Mesothelial cell of epicardium (in vitro differentiated cells): ENCODE measurements at places on chromosomes 2 and 18.

- no peaks in the 10 kb centered on the region for H3K27me3 ChIP-seq
- no peak overlapping the region for H3K4me3 ChIP-seq
- H3K4me1 ChIP-seq: peaks cover 17% of the 10 kb centered on the region
- H3K36me3 ChIP-seq: no peaks in the 10 kb centered on the region
Observed at GRCh38 chr2:106288873-106289272, 94.8 kb upstream of the UXS1 start.

DNA sequence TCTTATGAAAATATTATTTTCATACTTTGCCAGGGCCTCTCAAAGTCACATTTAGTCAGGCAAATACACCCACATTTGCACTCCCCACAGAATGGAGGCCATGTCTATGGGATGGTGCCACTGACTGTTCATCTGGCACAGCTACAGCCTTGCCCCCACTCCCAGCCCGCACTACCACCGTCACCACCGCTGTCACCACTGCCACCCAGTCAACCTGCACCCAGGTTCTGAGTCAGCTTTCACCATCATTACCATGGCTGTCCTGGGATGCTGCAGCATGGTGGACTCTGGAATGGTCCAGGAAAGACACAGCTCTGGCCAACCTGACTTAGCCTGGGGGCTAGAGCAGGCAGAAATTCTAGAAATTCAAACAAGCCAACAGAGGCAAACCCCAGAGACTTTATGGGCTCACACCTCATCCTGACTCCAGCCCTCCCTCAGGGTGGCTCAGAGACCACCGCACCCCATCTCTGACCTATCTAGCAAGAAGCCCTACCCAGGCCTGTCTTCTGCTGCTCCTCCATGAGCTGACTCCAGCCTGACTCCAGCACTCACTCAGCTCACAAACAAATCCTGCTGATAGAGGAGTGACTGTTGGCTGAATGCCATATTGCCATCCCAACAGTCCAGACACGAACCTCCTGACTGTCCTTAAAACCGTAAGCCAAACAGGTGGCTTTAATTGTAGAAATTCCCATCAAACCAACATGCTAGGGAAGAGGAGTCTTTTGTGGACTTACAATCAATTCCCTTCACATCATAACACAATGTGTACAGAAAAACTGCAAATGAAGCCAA, 28.0 kb downstream of the DNER start:
- H3K36me3 ChIP-seq: no peaks in the 10 kb centered on the region
- DNase-seq: no peak
- peaks cover 13% of the 10 kb centered on the region for H3K27me3 ChIP-seq
- peaks cover 3% of the 10 kb centered on the region for H3K4me1 ChIP-seq
- H3K27ac ChIP-seq: no peak overlapping the region

- no peaks in the 10 kb centered on the region for H3K36me3 ChIP-seq
- no peak for DNase-seq
- peaks cover 48% of the 10 kb centered on the region for H3K4me1 ChIP-seq
Observed at GRCh38 chr2:128496700-128497099, 178.0 kb upstream of the HS6ST1 start.

DNA sequence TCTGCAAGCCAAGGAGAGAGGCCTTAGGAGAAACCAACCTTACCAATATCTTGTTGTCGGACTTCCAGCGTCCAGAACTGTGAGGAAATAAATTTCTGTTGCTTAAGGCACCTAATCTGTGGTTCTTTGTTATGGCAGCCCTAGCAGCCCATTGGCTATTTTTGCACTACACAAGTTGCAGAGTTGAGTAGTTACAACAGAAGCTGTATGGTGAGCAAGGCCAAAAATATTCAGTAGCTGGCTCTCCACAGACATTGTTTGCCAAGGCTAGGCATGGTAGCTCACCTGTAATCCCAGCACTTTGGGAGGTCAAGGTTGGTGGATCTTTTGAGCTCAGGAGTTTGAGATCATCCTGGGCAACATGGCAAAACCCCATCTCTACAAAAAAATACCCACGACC, 27.1 kb upstream of the SCYGR1 start:
- no peaks in the 10 kb centered on the region for H3K36me3 ChIP-seq
- H3K27ac ChIP-seq: no peak overlapping the region
- H3K4me3 ChIP-seq: no peak overlapping the region

DNA sequence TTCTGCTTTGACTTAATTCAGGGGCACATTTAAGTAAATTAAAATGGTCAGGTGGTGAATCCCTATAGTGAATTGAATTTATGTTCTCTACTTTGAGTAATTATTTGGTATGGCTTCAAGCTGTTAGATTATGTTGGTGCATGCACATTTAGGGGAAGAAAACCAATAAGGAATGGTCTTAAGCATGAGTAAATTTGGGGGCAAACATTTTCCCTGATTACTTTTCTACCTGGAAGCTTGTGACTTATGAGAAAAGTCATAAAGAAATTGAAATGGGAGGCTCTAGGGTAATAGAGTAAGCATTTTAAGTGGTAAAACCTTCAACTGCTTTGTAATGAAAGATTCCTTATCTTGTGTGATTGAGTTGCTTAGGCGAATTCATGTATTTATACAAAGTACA, 112.5 kb downstream of the MYO1B start:
- no peak overlapping the region for H3K27ac ChIP-seq
- peaks cover 25% of the 10 kb centered on the region for H3K4me1 ChIP-seq
- H3K4me3 ChIP-seq: no peak overlapping the region
- H3K27me3 ChIP-seq: no peaks in the 10 kb centered on the region
- peaks cover 28% of the 10 kb centered on the region for H3K36me3 ChIP-seq
- no peak for DNase-seq

DNA sequence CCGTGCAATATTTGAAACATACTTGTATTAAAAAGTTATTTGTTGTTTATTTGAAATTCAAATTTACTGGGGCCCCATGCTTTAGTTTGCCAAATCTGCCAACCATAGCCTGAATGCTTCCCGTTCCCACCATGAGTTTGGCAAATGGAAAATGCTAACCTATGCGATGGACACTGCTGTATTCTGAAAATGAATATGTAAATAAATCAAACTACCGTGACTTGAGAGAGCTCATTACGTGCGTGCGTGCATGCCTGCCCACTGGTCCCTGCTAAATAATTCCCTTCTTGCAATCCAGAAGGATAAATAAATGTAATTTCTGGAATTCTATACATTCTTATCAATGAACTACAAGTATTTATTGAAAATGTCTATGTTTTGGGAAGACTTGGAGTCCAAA, 3.2 kb downstream of the BOD1L2 start:
- peaks cover 42% of the 10 kb centered on the region for H3K27me3 ChIP-seq
- H3K4me3 ChIP-seq: no peak overlapping the region

GRCh38 chr18:48294899-48295585, 114.1 kb downstream of the ZBTB7C start:
- H3K4me1 ChIP-seq: peaks cover 16% of the 10 kb centered on the region
- H3K36me3 ChIP-seq: no peaks in the 10 kb centered on the region
- H3K4me3 ChIP-seq: no peak overlapping the region
- DNase-seq: peak; percentile 19
- H3K27me3 ChIP-seq: no peaks in the 10 kb centered on the region

- H3K4me3 ChIP-seq: no peak overlapping the region
- no peaks in the 10 kb centered on the region for H3K36me3 ChIP-seq
- no peak for DNase-seq
- H3K27me3 ChIP-seq: no peaks in the 10 kb centered on the region
Observed at GRCh38 chr2:191622374-191623320, 55.3 kb upstream of the NABP1 start.

DNA sequence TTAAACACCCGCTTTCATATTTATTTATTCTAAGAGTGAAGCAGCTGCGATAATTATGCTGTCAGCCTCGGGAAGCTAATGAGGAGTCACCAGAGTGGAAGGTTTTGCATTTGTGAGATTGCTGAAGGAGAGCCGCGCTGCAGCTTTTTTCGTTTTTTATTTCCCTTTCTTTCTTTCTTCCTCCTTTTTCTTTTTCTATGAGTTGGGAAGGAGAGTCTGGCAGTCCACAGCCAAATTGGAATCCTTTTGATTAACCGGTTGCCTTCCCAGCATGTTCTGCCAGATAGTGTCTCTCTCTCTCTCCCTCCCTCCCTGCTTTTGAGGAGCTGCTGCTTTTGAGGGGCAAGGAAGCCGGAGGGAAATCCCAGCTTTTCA, 82.1 kb downstream of the CDK15 start:
- H3K36me3 ChIP-seq: no peaks in the 10 kb centered on the region
- peak overlapping the region; percentile 93 for H3K27ac ChIP-seq
- peak overlapping the region; percentile 60 for H3K4me3 ChIP-seq
- H3K4me1 ChIP-seq: peaks cover 72% of the 10 kb centered on the region
- no peak for DNase-seq

GRCh38 chr2:171985076-171985475, 14.7 kb upstream of the METAP1D start:
- no peak overlapping the region for H3K4me3 ChIP-seq
- H3K27ac ChIP-seq: no peak overlapping the region
- H3K36me3 ChIP-seq: peaks cover 15% of the 10 kb centered on the region
- DNase-seq: no peak
- H3K4me1 ChIP-seq: no peaks in the 10 kb centered on the region

- no peak for DNase-seq
- H3K4me3 ChIP-seq: no peak overlapping the region
- peaks cover 13% of the 10 kb centered on the region for H3K4me1 ChIP-seq
- no peak overlapping the region for H3K27ac ChIP-seq
- H3K27me3 ChIP-seq: peaks cover 8% of the 10 kb centered on the region
- H3K36me3 ChIP-seq: no peaks in the 10 kb centered on the region
Observed at GRCh38 chr2:219844401-219845091, 217.1 kb downstream of the SLC4A3 start.
